ENCODE measurements at places on chromosomes 11 and 22.

GRCh38 chr22:44711690-44712555 is 9.9 kb downstream of the PRR5 start:
- no peak for DNase-seq

DNA sequence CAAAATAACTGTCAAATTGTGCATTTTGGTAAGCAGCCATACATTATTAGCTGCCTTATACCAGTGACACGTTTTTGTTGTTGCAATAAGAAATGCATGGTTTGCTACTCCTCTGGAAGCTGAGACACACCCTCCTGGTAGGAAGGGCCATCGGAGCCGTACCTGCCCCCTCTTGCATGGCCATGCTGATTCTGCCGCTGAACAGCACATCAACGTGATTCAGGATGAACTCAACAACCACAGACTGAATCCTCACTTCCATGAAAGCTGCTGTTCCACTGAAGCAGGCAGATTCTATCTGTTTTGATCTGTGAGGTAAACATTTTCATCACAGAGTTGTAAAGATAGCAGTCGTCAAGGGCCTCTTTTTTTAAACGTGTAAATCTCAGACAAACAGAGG is 38.6 kb upstream of the TP53AIP1 start:
- DNase-seq: no peak

DNA sequence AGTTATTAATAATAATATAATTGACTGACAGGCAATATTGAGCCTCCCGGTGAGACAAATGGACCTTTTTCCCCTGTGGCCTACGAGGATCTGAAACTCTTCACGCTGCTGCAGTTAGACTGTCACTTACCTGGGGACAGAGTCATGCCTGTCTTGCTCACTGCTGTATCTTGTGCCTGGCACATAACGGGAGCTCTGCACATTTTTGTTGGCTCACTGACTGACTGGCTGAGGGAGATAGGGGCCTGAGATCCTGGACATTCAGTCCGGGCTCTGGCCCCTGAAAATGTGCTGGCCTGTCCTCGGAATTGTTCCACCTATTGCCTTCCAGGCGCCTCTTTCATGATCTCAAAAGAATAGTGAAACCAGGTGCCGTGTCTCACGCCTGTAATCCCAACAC is 743 bp upstream of the CD3D start:
- DNase-seq: no peak

DNA sequence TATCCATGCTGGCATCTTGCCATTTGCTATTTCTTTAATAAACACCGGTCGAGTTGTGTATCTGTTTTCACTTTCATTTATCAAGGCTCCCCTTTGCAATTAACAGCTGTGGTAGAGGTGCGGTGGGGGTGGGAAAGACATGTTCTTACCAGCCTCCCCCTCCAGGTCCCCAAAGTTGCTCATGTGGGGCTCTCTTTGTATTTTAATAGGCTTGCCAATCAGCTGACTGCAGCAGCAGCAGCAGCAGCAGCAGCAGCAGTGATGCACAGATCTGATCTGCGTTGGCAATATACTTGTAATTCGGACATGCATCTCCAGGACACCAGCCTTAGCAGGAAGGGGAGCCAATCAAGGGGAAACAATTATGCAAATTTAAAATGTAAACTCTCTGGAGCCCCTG is 40.3 kb upstream of the E2F8 start:
- DNase-seq: no peak

DNA sequence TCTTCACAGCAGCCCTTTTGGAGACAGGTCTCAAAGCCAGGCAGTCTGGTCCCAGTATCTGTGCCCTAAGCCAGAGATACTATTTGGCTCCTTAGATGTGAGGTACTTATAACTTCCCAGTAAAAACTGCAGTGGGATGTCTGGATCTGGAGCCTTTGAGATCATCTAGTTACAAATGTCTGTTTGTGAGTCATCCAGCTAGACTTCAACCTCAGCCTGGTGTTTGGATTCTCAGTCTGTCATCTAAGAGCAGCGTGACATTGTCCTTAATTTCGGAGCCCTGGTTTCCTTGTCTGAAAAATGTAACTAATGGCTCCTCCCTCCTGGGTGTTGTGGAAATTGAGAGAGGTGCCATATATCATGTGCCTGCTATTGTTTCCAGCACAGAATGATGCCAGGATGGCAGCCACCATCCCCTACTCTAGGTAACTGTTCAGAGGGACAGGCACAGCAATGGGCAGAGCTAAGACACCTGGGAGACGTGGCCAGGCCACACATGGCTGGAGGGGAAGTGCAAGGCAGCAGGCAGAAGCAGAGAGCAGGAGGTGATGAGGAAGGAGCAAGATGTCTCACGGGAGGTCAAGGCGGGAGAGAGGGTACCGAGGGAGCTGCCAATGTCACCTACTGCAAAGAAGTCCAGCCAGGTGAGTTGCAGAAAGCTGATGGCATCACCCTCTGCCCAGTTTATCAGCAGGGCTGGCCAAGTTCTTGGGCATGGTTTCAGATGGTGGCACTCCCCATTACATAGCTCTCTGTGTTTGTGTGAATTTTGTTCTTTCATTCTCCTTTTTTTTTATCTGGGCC is 20.6 kb upstream of the ST3GAL4 start:
- no peak for DNase-seq

Measured in activated CD4-positive, CD25-positive, alpha-beta regulatory T cell treated with anti-CD3 and anti-CD28 coated beads, Interleukin-2, amount 50 U/mL, for 16 hours (primary cell).